ENCODE measurements at places on chromosomes 7 and 10. TPM values are rescaled to one million over a fixed set of nuclear protein-coding genes. Genes with fewer than 3 reads are reported as not detected.

GRCh38 chr7:150377635-150378034, 1.5 kb upstream of the ZNF775 start:
- DNase-seq, result no peak

DNA sequence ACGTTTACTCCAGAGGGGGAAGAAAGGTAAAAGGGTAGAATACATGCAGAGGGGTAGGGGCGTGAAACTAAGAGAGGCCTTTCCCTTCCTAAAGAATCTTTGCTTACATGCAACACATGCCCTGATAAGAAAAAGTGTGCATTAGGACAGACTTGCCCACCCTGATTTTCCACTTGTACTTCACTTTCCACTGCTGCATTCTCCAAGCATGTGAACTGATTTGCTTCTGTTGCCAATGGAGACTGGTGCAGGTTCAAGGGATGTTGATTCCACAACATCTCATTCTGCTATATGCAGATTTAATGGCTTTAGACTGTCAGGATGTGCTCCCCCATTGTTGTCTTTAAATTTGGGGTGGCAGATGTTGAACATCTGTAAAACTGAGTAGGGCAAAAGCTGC, 237.5 kb upstream of the TCF7L2 start:
- no peak for DNase-seq

DNA sequence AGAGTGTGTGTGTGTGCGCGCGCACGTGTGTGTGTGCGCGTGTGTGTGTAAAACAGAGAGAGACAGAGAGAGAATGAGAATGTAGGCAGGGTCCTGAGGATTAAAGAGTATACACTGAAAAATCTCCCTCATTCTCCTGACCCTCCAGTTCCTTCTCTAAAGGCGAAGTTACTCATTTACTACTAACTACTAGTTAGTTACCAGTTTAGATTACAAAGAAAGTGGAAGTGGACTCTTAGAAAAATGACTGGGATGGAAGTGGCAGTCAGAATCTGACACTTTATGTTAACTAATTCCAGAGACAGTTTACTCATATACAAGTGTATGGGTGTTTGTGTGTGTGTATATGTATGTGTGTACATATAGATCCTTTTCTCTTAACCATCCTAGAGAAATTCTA, 146.5 kb upstream of the LRRN3 start:
- DNase-seq, result no peak

DNA sequence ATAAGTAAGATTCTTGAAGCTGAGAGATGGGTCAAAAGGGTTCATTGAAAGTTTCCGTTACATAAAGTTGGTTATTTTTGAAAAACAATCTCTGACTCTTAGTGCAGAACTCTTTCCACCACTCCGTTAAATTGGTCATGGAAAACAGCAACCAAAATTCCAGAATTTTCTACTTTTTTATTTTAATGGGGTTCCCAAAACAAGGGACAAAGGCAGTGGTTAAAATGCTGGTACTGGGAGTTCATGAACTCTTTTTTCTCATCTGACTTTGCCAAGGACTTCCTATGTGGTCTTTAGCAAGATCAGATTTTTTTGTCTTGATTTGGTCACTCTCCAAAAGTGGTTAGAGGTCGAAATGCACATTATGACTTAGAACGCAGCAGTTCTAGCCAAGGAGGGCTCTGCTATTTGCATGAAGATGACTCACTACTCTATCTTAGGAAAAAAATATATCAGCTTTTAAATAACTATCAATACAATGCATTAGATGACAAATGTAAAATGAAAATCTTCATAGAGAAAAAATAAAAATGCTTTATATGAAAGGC, 145.7 kb downstream of the REEP3 start:
- peak; percentile 93 for DNase-seq

DNA sequence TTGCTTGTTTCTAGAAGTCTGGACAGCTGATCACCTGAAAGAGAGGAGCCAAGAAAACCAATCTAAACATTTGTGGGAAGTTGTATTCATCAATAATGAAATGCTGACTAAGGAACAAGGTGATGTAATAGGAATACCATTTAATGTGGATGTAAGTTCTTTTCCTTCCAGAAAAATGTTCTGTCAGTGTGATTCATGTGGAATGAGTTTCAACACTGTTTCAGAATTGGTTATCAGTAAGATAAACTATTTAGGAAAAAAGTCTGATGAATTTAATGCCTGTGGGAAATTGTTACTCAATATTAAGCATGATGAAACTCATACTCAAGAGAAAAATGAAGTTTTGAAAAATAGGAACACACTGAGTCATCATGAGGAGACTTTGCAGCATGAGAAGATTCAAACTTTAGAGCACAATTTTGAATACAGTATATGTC, 39.8 kb upstream of the ZNF37A start:
- peak; percentile 88 for DNase-seq

- no peak for DNase-seq
Observed at GRCh38 chr10:109219935-109220605, 703.2 kb downstream of the XPNPEP1 start.

GRCh38 chr10:93462881-93463280, 19.3 kb downstream of the MYOF start:
- DNase-seq, result peak; percentile 82

GRCh38 chr7:26318921-26319320, 27.3 kb downstream of the SNX10 start:
- DNase-seq, result no peak

- no peak for DNase-seq
Observed at GRCh38 chr7:100488333-100489095, 4.8 kb downstream of the NYAP1 start.

The CRHR2 gene
- total RNA-seq, result not detected

The SRRM3 gene
- total RNA-seq, result 0.64 TPM
